ENCODE measurements at places on chromosomes 5 and 9.

DNA sequence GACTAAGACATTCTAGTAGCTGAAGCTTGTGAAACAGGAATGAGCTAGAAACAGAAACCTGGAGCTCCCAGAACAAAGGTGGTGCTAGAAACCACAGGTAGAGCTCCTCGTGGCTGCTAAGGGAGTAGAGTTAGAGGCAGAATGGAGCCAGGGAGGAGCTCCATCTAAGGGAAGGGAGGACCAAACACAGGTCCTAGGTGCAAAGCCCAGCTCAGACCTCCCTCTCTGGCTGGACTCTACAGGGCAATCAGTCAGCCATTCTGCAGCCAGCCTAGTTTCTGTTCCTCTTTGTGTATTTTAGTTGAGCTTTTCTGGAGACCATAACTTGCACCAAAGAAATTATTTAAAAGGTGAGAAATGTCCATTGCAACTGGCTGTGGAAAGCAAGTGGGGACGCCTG lies 70.4 kb downstream of the CRB2 start:
- no peak for DNase-seq

DNA sequence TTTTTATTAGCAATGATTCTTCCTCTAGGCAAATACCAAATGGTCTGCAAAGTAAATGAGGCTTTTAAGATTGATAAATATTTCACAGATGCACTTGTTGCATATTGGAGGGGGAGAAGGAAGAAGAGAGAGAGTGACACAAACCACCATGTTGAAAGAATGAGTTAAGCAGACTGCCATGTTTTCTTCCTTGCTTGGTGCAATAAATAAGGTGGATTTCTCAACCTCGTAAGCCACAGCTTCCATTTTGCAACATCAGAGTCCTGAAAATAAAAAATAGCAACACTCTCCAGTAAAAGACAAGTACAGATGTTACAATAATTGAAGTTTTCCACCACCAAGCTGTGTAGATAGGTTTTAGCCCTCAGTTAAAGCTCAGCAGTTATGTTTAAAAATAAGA lies 202.9 kb downstream of the SGCD start:
- no peak for DNase-seq

- DNase-seq: no peak
Measured at GRCh38 chr5:143732402-143732801, 79.6 kb upstream of the HMHB1 start.

DNA sequence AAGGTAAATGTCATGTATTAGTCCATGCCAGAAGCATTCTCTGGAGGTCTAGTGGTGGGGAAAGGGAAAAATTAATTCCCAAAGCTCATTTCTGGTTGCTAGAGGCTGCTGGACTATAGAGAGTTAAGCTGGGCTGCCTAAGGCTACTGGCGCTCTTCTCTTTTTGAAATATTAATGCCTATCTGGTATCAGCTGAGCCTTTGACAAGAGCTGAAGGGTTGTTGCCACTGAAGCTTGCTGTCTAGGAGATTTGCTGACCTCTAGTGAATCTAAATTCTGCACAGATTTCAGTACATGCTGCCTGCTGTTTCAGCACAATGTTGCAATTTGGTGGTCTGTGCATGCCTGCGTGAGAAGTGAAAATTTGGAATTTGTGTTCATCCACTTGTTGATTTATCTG lies 29.1 kb upstream of the PLCXD3 start:
- no peak for DNase-seq

DNA sequence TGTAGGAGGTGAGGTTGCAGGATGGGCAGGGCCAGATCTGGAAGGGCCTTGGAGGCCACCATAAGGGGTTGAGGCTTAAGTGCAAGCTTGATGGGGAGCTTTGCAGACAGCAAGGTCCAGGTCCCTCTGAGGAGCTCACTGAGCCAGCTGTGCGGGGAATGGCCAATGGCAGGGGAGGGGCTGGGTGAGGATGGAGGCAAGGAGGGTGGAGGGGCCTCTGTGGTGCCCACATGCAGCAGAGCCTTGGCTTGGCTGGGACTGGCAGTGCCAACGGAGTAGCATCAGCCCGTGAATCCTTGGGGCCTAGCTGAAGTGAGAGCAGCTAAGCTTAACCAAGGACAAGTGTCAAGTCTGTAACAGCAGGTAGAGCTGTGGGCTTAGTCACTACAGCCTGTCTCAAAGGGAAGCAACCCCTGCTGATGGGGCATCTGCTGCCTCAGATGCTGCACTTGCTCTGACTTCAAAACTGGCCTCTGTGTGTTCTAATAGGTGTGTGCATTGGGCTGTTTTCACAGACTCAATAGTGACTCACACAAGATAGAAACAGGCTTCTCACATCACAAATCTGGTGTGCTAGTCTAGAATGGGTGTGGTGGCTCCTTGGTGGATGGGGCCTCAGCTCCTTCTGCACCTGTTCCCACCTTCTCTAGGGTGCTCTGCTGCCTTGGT lies 16.3 kb downstream of the GALNT12 start:
- DNase-seq: no peak

GRCh38 chr9:63816751-63817621 lies 1468.0 kb downstream of the FOXD4L5 start:
- DNase-seq: peak; percentile 54

DNA sequence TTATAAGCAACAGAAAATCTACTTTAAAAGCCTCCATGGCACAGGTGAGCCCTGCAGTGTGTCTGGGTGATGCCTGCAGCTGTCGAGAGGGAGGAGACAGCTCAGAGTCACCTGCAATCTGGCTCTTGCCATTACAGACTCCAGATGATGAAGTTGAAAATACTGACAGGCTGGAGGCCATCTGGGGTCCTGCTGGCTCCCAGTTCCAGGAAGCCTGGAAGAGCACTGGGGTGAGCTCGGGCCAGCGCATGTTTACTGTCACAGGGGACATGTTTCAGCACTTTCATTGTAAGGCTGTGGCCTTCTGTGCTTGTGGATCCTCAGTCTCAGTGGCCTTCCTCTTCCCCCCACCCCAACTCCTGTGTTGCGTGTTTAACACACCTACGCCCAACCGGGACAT lies 28.4 kb downstream of the CEL start:
- no peak for DNase-seq

DNA sequence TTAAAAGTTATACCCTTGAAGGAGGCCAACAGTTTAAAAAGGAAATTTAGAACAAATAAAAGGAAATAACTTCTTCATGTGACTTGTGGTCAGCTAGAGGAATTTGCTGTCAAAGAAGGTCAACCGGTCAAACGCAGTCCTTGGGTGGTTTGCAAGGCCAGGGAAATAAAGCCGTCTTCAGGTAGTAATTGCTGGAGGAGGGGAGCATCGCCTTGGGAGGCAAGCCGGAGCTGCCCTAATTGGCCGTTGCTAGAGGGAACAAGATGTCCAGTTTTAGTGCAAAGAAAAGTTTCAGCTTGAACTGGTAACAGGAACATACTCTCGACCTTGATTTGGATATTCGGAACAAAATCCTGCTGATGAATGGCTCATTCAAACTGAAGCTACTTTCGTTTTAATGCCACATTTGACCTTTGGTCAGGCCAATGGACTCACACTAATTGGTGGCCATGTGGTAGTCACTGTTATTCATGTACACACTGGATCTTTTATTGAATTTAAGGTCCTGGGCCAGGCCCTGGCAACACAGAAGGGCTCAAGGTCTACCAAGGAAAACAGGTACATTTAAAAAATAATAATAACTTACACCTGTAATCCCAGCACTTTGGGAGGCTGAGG lies 47.0 kb upstream of the MYO10 start:
- no peak for DNase-seq

DNA sequence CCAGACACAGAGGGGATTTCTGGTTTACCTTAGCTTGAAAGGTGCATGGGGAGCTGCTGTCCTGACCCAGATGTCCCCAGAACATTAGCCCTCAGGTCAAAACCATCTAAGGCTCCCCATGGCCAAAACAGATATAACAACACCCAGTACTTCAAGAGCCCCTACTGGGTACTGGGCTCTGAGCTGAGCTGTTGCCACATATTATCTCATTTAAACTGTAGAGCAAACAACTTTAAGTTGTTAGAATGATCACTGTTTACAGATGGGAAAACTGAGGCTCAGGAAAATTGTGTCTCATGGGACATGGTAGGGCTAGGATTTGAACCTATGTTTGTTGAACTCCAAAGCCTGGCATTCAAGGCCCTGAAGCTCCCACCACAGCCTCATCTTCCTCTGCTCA lies 20.6 kb upstream of the SLC25A51 start:
- DNase-seq: no peak

- no peak for DNase-seq
Measured at GRCh38 chr9:37624073-37624472, 26.7 kb upstream of the FRMPD1 start.

DNA sequence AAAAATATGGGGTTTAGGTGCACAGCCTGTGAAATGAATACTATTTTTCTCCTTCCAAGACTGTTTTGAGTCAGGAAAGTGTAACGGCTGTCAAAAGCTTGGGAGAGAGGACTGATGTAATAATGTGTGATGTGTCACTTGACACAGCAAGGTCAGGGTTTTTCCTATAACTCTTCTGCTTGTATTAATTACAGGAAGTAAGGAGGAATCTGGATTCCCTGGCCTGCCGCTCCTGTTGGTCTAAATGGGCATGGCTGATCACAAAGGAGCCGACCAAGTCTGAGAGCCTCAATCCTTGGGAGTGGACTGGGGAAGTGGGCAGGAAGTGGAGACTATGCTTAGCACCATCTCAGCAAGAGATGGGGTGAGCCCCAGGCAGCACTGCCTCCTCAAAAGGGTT lies 16.7 kb upstream of the SLC28A3 start:
- peak; percentile 24 for DNase-seq

GRCh38 chr5:65078331-65078730 lies 309.6 kb downstream of the CWC27 start:
- no peak for DNase-seq

DNA sequence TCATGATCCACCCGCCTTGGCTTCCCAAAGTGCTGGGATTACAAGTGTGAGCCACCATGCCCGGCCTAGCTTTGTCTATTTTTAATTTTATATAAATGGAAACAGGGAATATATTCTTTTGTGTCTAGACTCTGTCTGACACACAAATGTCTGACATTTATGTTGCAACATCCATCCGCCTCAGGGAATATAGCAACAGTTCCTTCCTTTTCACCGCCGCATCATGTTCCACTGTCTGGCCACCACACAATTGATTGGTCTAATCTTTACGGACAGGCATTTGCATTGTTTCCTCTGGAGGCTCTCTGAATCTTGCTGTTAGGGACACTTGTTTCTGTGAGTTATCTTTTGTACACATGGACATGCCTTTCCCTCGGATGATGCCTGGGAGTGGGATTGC lies 20.1 kb upstream of the TBC1D9B start:
- no peak for DNase-seq

- DNase-seq: no peak
Measured at GRCh38 chr9:86183229-86184137, 76.0 kb downstream of the C9orf153 start.

DNA sequence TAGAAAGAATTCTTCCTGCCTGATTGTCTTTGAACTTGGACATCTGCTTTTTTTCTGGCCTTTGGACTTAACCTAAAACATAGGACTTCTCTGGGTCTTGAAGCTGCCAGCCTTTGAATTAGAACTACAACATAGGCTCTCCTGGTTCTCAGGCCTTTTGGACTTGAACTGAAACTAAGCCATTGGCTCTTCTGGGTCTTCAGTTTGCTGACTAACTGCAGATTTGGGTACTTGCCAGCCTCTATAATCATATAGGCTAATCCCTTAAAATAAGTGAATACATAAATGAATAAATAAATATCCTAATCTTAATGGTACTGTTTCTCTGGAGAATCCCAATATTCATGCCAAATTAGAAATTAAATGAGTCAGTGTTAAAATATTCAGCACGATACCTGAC lies 473.4 kb upstream of the PAPPA start:
- peak; percentile 8 for DNase-seq

- DNase-seq: no peak
Measured at GRCh38 chr5:72300590-72301339, 19.3 kb downstream of the MRPS27 start.

GRCh38 chr9:135392511-135392910 lies 87.1 kb upstream of the PPP1R26 start:
- no peak for DNase-seq

DNA sequence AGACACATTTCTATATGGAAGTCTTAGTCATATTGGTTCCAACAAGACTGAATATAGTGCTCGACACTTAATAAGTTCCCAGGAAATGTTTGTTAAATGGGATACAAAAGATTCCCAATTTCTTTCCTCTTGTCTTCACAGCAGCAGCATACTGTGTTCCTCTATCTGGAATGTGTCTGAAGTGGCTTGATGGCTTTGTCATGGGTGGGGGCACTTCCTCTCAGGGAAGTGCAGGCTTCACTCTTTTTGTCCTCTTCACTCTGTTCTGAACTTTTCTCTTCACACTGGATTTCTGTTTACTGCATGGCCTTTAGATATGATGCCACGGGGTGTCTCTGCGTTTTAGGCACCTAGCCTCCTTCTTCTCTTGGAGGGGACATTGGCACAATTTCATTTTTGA lies 127.7 kb upstream of the C9orf72 start:
- no peak for DNase-seq

GRCh38 chr5:72206160-72206559 lies 98.9 kb downstream of the MAP1B start:
- no peak for DNase-seq

GRCh38 chr5:112549127-112549526 lies 130.1 kb upstream of the EPB41L4A start:
- DNase-seq: no peak

GRCh38 chr5:75130818-75131349 lies 78.5 kb upstream of the GCNT4 start:
- DNase-seq: no peak

GRCh38 chr5:91293131-91293530 lies 90.0 kb downstream of the ARRDC3 start:
- peak; percentile 77 for DNase-seq

- no peak for DNase-seq
Measured at GRCh38 chr5:98521821-98522220, 251.6 kb upstream of the RGMB start.

DNA sequence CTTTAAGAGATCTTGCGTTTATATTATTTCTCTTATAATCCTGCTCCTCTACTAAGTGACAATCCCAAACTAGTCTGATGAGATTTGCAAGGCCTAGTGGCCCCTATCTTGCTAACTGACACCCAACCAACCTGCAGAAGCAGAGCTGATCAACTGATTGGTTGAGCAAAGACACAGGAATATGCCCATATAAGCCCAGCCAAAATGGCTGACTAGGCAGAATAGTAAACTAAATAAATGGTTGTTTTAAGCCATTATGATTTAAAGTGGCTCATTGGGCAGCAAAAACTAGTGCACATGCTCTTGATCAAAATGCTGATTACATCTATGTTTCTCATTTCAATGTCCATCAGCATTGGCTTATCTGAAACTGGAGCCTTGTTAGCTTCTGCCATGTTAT lies 238.0 kb upstream of the PDE4D start:
- DNase-seq: no peak
